Activated CD8-positive, alpha-beta memory T cell treated with anti-CD3 and anti-CD28 coated beads for 48 hours (primary cell): ENCODE measurements at places on chromosomes 4 and X.

GRCh38 chr4:142752202-142752786 is 93.8 kb downstream of the INPP4B start:
- DNase-seq, result no peak

DNA sequence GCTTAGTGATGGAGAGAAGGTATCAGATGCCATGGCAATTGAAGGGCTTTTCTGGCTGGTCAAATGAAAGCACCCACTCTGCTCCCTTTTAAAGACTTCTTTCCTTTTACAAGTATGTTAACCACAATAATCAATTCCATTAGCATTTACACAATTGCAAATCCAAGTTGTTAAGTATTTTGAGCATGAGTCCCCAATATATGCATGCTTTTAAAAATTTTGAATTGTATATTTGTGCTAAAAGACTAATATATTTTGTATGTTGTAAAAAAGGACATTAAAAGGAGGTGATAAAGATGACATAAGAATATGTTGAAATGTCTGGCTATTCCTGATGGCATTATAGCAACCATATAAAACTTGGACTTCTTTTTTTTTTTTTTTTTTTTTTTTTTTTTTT is 639.9 kb upstream of the CPEB2 start:
- no peak for DNase-seq

- no peak for DNase-seq
These were observed 9.8 kb downstream of the EREG start for GRCh38 chr4:74374561-74375327.

DNA sequence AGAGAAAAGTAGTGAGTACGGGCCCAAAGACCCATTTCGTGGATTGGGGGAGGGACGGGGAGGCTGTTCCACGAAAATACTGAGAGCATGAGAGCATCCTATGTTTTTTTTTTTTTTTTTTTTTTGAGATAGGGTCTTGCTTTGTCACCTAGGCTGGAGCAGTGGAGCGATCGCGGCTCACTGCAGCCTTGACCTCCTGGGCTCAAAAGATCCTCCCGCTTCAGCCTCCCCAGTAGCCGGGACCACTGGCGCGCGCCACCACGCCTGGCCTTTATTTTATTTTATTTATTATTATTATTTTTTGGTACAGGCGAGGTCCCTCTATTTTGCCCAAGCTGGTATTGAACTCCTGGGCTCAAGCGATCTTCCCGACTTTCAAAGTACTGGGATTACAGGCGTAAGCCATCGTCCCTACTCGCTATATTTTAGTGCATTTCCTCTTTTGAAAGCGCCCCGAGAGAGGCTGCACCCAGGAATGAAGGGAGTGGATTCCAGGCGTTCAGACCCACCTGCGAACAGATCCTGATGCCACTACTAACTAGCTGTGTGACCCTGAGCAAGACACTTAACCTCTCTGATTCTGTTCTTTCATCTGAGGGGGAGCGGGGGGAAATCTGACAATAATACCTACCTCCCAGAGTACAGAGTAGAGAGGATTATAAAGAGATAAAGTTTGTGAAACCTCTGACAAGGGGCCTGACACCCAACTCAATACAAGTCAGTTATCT is 5.4 kb upstream of the MSX1 start:
- no peak for DNase-seq

- no peak for DNase-seq
These were observed 31.5 kb upstream of the DIPK2B start for GRCh38 chrX:45232139-45232538.

GRCh38 chr4:8274765-8275547 is 5.4 kb downstream of the HTRA3 start:
- DNase-seq, result no peak

DNA sequence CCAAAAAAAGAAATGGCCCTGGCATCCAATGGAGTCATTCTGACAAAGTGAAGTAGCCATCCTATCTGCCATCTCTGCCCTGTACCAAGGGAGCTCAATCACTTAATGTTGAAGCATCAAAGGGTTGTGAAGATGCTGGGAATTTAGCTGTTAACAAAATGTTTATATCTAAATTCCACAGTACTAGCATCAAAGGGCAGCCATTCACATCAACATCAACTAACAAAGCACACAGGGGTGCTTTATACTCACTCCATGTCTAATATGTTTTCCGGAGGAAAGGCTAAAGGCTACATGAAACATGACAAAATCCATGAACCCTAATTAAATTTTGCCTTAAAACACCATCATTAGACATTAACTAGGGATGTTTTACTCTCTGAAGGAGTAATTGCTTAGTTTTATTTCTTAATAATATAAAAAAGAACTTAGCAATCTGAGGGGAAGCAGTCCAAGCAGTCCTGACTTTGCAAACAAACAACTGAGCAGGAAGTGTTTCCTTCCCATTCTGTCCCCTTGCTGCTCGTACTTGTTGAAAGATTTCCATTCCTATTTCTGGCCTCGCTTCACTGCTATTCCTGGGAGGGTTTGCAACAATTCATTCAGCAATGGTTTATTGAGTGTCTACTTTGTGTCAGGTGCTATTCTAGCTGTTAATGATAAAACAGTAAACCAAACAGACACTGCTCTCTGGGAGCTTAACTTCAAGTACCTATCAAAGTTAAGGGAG is 208.6 kb upstream of the SLC7A11 start:
- DNase-seq, result no peak

DNA sequence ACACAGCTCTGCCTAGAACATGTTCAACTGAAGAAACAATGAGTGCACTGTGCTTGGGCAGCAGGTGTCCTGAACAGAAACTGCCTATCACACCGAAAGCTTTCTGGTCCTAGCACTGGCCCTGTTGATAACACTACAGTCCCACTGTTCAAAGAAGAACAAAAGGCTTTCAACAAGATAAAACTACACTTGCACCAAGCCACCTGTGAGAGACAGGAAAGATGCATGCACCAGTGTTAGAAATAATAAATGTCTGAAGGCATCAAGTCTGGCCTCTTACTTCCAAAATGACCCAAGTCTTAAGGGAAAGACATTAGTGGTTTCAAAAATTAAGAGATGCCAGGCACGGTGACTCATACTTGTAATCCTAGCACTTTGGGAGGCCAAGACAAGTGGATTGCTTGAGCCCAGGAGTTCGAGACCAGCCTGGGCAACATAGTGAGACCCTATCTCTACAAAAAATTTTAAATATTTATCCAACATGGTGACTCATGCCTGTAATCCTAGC is 68.7 kb downstream of the APBB2 start:
- no peak for DNase-seq

- DNase-seq, result no peak
These were observed 17.3 kb downstream of the SMPX start for GRCh38 chrX:21740329-21741274.

DNA sequence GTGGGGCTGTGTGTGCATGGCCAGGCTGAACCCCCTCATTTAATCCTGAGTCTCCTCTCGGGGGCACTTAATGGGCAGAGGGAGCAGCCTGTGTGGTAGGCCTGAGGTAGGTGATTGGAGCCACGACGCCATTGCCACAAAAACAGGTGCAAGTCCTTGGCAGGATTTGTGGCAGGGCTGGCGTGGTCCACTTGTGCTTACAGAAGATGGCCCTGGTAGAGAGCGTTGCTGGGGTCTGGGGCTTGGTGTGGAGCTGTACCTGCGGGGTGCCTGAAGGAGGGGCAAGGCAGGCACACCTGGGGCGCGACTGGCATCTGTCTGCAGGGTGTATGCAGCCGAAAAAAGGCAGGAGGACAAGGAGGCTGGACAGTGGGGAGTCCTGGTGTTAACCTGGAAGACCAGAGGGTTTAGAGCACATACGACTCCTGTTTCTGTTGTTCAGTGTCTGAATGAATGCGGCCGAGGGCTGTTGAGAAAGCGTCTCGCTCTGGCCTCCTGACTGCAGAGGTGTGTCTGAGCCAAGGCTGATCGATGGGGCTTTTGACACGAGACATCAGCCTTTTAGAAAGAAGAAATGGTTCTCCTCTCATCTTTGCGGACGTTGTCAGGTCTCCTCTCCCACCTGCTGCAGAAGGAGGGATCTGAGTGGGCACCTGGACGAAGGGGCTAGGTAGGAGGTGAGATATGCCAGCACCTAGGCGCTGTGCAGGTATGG is 52.0 kb downstream of the TBC1D14 start:
- no peak for DNase-seq

- DNase-seq, result no peak
These were observed 1539.0 kb upstream of the IGFBP7 start for GRCh38 chr4:58649226-58649625.

DNA sequence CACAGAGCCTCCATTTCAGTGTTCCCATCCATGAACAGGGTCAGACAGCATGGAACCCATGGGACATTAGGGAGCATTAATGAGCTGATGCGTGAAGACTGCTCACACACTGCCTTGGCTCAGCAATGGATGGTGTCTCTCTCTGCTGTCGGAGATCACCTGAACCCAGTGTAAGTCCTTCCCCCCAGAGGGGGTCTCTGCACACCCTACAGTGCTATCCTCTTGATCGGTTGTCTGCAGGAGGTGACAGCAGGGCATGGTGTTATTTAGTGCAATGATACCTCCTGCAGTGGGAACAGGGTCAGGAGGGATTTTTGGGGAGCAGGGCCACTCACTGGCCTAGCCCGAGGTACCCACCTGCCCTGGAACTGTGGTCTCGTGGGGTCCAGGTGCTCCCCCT is 25.6 kb downstream of the APELA start:
- no peak for DNase-seq

DNA sequence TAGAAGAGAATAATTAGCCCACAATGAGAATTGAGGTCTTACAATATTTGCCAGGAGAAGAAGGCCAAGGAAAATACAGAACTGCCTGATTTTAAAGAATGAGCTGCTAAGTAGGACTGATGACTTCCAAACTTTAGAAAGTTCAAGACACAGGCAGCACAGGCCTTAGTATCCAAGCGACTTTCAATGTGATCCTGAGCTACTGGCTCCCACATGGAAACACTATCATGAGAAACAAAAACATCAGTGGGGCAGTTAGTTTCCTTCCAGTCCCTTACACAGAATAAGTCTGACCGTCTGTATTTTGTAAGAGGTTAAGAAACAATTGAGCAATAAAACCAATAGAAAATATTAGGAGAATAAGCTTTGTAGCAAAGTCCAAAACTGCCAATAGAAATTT is 251.4 kb downstream of the COL25A1 start:
- no peak for DNase-seq

- no peak for DNase-seq
These were observed 272.5 kb downstream of the ARHGAP10 start for GRCh38 chr4:148004228-148004857.

GRCh38 chrX:132486599-132487178 is 2.1 kb downstream of the MBNL3 start:
- no peak for DNase-seq

- DNase-seq, result no peak
These were observed 509.9 kb downstream of the SPOCK3 start for GRCh38 chr4:166724369-166724768.

- DNase-seq, result no peak
These were observed 31.2 kb downstream of the ANK2 start for GRCh38 chr4:113080624-113081023.

- DNase-seq, result peak; percentile 46
These were observed 78.6 kb downstream of the CAMK2D start for GRCh38 chr4:113682730-113683537.

GRCh38 chr4:100367451-100367850 is 150.4 kb downstream of the EMCN start:
- no peak for DNase-seq

DNA sequence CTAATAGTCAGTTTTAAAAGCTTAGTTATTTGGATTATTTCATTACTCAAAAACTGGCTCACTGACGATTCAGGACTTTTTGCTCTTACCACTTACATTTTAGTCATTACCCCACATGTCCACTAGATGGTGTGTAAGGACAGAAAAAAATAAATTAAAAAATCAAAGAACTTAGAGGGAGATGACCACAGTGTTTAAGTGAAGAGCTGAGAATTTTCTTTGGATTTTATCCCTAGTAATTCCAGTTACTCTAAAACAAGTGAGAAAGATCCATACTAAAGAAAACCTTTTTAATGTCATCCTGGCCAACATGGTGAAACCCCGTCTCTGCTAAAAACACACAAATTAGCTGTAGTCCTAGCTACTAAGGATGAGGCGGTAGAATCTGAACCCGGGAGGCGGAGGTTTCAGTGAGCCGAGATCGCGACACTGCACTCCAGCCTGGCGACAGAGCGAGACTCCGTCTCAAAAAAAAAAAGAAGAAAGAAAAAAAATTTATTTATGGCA is 26.4 kb upstream of the TMPRSS11B start:
- DNase-seq, result no peak
